NCI-H524 (cell line): ENCODE measurements at places on chromosomes 5 and 9.

GRCh38 chr5:153551537-153552079, 61.1 kb downstream of the GRIA1 start:
- peak; percentile 34 for DNase-seq

DNA sequence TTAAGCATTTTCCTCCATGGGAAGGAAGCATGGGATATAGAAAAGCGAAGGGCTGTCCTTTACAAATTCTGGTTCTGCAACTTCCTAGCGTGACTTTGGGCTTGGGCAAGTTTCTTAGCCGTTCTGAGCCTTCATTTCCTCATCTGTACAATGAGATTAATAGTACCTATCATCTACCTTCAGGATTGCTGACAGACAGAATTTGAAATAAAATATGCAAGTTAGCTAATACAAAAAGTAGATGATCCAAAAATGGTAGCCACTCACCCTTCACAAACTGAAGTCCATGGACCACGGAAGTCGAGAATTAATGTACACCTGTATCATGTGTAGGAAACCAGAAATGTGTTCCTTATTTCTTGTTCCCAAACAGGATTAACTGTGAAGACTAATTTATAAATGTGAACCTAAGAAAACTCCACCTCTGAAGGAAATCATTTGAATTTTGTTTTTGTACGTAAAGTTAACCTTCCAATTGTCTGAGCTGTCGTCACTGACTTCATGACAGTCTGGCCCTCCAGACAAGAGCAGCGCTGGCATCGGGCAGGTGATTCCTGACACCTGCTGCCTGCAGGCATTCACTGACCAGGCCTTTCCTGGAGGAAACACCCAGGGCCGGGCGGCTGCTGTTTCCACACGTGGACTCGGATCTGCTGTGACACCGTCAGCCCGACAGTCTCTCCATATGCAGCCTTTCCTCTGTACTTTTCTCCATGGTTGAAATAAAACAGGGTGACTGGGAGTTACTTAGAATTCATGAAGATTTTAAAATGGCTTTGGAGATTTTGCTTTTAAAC, 63.4 kb downstream of the PSMB7 start:
- DNase-seq = no peak

- no peak for DNase-seq
These were observed 396.7 kb upstream of the CLINT1 start for GRCh38 chr5:158255609-158256008.

GRCh38 chr5:9104571-9105339, 441.1 kb downstream of the SEMA5A start:
- peak; percentile 68 for DNase-seq

DNA sequence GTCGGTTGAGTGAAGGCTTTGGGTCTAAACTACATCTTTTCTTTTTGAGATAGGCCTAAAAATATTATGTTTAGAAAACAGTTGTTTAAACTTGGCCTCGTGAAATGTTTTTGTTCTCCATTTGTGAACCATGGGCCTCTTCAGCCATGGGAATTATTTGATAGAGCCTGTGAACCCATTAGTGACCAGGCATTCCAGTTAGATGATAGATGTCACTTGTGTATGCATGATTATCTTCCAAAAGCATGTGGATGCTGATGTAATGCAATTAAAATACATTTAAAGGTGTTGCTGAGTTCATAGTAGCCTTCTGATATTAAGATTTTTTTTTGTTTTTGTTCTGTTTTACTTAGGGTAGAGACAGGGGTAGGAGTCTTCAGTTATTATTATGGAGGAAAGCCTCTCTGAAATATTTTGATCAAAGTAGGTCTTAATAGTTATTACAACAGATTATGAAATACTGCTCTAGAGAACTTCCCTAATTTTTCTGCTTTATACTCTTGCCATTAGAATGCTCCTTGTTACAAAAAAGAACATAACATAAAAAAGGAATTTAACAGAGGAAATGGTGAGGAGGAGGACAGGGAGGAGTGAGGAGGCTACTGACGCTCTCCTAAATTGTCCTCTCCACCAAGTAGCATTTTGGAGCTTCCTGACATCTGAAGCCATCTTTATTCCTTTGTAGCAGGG, 32.9 kb downstream of the CPEB4 start:
- no peak for DNase-seq

- no peak for DNase-seq
These were observed 24.2 kb downstream of the PPIC start for GRCh38 chr5:123012321-123012720.

DNA sequence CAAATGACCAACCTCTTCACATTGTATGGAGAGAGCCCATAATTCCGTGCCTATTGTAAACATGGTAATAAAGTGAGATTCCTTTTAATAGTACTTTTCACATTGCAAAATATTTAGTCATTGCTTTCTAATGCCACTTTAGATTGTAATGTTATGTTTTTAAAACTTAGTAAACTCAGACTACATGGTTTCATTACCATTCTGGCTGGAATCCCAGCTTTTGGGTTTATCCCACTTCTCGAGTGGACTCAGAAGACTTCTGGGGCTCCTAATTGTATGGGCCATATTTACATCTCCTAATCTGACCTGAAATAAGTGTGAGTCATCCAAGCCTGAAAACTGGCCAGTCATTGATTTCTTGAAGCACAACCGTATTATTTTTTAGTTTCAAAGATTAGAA, 217.6 kb downstream of the CAAP1 start:
- DNase-seq = no peak

DNA sequence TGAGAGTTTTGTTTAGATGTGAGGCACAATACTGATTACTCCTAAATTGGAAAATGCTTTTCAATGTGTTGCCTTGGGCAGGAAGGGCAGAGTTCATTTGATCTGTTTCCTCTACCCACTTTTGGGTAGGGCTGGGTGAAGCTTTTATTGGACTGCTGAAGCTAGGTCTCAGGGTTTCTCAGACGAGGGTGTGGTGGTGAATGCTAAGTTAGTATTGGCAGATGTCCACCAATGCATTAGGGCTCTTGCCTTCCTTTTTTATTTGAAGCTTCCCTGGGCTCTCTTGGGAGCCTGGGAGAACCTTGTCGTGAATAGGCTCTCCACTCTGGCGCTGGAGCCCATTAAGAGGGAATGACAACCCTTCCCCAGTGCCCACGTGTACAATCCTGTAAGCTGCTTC, 23.1 kb downstream of the SPTAN1 start:
- DNase-seq = no peak

DNA sequence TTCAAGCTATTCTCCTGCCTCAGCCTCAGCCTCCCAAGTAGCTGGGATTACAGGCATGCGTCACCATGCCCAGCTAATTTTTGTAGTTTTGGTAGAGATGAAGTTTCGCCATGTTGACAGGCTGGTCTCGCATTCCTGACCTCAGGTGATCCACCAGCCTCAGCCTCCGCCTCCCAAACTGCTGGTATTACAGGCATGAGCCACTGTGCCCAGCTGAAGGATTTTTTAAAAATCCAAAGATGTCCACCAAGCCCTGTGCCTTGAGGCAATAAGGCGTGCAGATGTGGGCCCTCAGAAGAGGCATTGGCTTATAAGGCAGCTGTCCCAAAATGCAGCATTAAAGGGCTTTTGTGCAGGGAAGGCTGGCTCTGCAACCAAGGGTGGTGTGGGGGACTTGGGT, 10.3 kb upstream of the ZFR start:
- no peak for DNase-seq

- DNase-seq = no peak
These were observed 9.8 kb downstream of the DOCK2 start for GRCh38 chr5:169646856-169647255.

DNA sequence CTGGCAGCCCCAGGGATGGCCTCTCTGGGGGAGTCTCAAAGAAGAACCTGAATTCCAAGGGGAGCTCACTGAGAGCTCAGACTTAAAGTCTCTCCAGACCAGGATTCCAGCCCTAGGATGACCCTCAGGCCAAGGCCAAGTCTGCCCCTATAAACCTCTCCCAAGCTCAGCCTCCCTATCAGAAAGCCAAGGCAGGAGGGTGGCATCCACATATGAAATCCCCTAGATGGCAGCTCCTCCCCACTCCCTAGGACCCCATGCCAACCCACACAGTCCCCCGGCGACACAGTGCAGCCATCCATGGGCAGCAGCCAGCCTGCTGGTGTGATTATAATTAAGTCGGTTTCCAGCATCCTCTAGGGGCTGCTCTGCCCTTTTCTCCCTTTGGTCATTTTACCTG, 269.9 kb downstream of the CDK5RAP2 start:
- peak; percentile 11 for DNase-seq

- DNase-seq = no peak
These were observed 276.5 kb upstream of the SMARCA2 start for GRCh38 chr9:1738511-1739100.

- DNase-seq = no peak
These were observed 56.3 kb downstream of the SLF1 start for GRCh38 chr5:94674490-94675382.

- no peak for DNase-seq
These were observed 28.4 kb upstream of the MVB12B start for GRCh38 chr9:126298063-126298801.

DNA sequence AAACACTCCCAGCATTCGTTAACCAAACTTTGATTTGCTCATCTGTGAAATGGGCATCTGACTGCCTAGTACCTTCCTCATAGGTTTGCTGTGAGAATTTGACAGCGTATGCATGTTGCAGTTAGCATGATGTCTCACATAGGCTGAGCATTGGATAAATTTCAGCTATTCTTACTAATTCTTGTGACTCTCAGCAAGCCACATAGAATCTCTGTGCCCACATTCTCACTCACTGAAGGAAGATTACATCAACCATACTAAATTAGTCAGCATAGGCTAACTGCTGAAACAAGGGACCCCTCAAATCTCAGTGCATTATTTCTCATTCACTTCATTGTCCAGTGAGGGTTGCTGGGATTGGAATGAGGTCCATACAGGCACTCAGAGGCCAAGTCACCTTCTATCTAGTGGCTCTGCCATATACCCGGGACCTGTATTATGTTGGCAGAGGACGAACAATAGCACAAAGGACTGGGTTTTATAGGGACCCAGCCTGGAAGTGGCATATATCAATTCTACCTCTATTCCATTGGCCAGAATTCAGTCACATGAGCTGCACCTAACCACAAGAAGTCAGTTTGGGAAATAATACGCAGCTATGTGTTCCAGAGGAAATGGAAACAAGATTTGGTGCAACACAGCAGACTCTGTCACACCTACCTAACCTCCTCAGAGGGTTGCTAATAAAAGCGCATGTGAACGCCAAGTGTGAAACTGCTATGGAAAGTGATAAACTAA, 4.2 kb upstream of the PTGER4 start:
- DNase-seq = no peak
